ENCODE measurements at places on chromosomes 11 and 22. TPM values are rescaled to one million over a fixed set of nuclear protein-coding genes. Genes with fewer than 3 reads are reported as not detected.

DNA sequence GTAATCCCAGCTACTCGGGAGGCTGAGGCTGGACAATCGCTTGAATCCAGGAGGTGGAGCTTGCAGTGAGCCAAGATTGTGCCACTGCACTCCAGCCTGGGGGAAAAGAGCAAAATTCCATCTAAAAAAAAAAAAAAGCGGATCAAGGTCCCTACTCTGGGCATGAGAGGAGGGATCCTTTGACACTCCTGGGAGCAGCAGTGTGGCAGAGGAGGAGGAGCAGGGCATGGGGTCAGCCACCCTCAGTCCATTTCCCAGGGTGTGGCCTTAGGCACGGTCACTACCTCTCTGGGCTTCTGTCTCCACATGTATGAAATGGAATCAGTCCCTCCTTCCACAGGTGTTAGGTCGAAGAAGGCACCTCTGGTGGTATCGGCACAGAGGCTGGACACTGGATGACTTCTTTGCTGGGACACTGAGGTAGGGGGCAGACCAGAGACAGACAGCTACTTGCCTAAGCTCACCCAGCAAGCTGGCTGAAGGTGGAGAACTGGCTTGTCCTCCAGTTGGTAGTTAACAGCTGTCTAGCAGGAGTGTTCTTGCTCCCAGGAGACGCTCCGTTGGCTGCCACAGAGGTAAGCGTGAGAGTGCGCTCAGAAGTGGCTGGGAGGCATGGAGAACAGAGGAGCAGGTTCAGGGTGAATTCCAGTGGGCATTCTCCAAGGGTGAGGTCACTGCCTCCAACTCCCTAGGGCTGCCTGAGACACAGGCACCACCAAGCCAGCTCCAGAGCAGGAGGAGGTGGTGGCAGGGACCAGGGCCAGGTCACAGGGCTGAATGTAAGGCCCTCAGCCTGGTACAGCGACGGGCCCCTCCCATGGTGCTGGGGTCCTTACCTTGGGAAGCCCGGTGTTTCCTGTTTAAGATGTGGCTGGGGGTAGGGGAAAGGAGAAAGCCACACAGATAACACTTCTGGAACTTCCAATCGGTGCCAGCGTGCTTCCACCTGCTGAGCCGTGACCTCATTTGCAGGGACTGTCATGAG lies 19.5 kb downstream of the TXN2 start:
- peak; percentile 73 for DNase-seq

DNA sequence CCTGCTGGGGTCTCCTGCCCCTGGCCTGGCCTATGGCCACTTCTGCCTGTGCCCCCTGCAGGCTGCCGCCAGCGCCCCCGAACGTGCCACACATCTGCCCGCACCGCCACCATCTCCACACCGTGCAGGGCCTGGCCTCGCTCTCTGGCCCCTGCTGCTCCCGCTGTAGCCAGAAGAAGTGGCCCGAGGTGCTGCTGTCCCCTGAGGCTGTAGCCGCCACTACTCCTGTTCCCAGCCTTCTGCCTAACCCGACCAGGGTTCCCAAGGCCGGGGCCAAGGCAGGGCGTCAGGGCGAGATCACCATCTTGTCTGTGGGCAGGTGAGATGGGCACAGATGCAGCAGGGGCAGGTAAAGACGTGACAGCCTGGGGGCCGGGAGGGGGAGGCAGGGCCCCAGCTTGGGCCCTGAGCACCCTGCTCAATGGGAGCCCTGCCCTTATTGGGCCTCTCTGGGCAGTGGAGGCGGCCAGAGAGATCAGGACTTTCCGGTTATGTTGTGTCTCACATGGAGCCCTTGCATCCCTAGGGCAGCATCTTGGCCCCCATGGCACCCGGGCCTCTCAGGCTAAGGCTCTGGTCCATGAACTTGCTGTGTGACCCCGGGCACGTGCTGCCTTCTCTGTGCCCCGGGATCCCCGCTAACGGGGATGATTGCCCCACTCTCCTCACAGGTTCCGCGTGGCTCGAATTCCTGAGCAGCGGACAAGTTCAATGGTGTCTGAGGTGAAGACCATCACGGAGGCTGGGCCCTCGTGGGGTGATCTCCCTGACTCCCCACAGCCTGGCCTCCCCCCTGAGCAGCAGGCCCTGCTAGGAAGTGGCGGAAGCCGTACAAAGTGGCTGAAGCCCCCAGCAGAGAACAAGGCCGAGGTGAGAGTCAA lies 18.5 kb downstream of the RELT start:
- DNase-seq, result no peak

- DNase-seq, result no peak
Measured at GRCh38 chr11:27361649-27362431, 1.2 kb downstream of the CCDC34 start.

- no peak for DNase-seq
Measured at GRCh38 chr11:66904561-66904960, 47.7 kb downstream of the LRFN4 start.

DNA sequence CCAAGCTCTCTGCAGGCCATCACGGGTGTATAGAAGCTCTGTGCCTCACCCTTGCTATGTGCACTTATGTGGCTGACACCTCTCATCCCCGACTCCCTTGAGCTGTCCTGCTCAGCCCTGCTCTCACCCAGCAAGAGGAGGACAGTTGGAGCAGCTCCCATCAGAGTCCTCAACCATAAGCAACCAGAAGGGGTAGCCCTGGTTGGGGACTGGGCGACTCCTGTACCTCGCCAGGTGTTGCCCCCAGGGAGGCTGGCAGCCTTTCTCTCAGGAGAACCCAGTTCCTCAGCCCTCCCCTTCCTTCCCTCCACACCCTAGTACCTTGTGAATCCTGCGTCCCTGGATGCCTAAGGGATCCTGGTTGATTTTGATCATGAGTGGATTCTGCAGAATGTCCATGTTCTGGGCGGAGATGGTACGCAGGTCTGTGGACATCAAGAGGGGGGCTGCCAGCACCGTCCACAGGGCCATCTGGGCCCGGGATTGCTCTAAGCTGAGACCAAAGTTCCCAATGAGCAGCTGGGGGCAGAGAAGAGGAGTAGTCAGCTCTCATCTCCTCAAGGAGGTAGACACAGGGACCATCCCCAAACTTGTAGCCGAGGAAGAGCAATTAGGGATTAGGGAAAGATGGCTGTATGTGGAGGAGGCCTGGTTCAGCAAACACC lies 8.0 kb downstream of the NAGA start:
- DNase-seq, result no peak

DNA sequence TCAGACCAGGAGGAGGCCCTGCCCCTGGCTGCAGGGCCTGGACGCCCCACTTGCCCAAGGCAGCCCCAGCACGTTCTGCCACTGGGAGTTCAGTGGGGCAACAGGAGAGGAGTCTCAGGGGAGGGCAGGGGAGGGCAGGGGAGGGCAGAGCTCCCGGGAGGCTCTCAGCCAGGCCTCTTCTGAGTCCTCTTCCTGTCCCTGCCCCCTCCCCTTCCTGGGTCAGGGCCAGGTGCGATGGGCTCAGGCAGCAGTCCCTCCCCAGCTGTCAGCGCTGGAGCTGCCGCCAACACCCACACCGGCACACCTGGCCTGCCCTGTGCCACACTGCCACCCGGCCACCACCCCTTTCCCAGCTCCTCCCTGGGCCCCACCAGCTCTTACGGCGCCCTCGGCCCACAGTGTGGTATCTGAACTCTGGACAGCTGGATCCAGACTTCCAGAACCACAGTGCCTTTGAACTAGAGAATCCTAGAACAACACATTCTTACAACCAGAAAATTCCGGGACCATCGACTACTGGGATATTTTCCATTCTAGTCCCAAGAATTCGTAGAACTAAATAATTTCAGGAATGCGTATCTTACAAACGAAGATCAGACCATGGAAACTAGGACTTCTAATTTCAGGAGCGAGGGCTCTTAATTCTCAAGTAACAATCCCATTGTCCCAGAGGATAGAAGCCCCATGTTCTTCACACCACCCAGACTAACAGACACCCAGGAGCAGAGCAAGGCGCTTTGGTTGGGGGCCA lies 21.8 kb downstream of the RPL3 start:
- DNase-seq, result peak; percentile 70

DNA sequence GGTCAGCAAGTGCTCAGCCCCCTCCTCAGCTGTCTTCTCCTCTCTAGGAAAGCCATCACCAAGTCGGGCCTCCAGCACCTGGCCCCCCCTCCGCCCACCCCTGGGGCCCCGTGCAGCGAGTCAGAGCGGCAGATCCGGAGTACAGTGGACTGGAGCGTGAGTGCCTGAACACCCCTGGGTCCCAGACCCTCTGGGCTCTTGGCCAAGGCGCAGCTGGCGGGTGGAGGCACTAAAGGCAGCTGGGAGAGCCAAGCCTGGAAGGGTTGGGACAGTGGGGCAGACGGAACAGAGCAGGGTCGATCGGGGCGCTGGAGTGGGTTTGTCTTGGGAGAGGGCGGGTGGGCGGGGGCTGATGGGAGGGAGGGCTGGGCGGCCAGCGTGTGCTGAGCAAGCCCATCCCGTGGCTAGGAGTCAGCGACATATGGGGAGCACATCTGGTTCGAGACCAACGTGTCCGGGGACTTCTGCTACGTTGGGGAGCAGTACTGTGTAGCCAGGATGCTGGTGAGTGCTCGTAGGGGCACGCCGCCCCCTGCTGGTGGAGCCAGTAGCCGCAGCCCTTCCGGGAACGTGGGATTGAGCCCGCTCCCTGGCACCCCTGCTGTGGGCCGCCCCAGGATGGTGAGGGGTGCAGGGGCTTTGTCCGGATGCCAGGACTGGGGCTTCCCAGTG lies 14.1 kb upstream of the MDK start:
- DNase-seq, result peak; percentile 86

GRCh38 chr11:16986434-16987204 lies 27.6 kb downstream of the PLEKHA7 start:
- peak; percentile 25 for DNase-seq

DNA sequence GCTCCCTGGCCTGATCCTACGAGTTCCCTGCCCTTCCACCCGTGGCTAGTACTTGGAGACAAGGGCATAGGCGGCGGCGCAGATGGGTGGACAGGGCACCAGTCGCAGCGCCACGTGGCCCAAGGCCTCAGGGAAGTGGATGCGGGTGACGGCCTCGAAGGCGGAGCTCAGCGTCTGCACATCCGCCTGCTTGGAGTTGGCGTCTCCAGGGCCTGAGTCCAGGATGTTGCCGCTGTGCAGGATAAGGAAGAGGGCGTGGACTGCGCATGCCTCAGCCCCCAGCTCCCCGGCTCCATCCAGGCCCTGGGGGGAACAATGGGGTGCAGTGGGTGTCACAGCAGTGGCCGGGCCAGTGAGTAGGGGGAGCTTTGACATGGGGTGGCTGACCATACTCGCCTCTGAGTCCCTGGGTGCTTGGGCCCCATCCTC lies 6.6 kb downstream of the PITPNM1 start:
- no peak for DNase-seq

DNA sequence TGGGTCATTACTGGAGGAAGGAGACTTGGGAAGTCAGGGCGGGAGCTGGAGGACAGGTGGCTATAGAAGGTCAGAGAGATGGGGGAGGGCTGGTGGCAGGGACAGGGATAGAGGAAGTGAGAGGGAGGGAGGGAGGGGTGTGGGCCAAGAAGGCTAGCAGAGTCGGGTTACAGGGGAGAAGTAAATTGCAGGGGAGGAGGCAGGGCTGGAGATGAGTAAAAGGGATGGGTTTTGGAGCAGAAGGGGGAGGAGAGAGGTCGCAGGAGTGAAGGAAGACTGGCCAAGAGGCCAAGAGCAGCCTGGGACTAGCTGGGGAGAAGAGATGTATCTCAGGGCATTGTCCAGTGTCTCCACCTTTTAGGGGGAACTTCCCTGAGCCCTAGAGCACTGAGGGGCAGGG lies 33.0 kb downstream of the LRRC10B start:
- peak; percentile 80 for DNase-seq

DNA sequence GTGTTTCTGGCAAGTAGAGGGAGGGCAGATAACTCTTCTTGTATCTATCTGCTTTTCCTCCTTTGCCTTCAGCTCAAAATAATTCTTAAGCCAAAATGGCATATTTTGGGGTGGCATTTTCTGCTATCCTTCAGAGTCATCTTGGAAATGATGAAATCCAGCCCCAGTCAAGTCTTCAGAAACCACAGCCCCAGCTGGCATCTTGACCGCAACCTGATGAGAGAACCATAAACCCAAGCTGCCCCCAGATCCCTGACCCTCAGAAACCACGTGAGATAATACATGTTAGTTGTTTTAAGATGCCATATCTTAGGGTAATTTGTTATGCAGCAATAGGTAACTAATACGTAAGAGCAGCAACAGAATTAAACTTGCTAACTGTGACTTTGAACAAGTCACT lies 15.1 kb upstream of the PAMR1 start:
- no peak for DNase-seq

DNA sequence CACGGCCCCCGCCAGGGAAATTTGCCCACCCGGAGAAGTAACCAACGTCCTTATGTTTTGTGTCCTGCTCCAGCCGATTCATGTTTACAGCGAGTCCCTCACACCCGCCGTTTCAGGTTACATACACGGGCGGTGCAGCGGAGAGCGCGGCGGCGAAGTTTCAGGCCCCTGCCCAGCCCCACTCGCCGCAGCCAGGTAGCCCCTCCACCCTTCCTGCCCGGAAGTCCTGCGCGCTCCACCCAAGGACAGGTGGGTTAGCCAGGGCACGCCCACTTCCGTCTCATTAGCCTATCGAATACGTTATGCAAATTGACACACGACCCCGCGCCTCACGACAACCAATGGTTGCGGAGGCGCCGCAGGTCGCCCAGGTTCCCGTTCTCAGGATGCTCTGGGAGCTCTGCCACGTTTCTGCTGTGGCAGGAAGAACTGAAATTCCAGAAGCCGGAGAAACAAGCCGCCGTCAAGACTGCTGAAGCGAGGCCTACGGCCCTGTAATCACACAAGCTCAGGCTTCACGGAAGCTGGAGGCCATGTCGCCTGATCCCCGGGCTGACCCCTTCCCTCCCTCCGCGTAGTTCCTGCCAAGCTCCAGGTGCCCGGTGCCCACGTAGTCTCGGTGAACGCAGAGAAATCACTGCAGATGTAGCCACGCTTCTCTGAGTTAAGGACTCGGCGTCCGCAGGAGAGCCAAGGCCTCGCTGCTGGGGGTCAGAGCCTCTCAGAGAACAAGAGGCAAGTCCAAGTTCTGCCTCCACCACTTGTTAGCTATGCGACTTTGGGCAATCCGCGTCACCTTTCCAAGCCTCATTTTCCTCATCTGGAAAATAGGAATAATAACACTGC lies 22.4 kb upstream of the MYH9 start:
- peak; percentile 100 for DNase-seq

DNA sequence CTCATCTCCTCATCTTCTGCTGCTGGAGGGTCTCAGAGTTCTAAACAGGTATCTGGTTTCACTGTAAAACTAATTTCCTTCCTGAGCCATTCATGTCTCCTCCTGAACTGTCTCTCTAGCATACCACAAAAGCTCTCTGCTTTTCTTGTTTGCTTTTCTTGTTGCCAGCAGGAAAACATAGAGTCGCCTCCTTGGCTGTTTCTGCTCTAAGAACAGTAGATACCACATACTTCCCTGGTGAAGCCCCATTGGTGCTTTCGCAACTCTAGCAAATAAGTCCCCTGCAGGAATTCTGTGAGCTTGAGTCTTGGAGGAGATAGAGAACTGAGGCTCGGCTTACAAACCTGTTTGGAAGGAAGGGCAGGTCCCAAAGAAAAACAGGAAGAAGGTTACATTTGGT lies 7.0 kb downstream of the DIXDC1 start:
- DNase-seq, result peak; percentile 52

PHETA2 gene
- total RNA-seq, result 5.9 TPM

KRTAP5-1 gene
- not detected for total RNA-seq

MAML2 gene
- 5.7 TPM for total RNA-seq

OR2AG2 gene
- 0.31 TPM for total RNA-seq

GVQW3 gene
- 4.9 TPM for total RNA-seq

HPX gene
- total RNA-seq, result 0.63 TPM

Measured in GM23338 (cell line).